ENCODE measurements at places on chromosomes 16 and 17.
A peak's percentile ranks its signal among the peaks of the same experiment; 100 is the strongest.

DNA sequence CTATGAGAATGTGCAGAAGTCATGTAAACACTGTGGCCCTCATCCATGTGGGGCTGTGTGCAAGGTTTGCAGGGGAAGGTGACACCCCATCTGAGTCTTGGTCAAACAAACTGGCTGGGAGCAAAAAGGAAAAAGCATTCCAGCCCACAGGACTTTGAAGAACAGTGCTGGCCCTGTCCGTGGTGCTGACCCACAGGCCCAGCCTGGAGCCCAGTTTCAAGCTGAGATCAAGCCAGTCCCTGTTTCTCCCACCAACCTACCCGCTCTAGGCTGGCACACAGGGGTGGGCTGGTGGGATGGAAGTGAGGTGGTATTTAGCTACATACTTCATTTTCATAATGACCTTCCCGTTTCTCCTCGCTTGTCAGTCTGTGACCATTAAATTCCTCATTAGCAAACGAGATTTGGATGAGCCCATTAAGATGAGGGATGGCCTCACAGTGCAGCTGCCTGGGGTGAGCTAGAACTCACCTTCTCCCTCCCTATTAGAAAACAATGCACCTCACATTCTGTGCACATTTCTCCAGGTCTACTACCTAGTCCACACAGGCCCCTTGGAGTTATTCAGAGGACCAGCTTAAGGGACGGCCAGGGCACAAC lies 12.6 kb upstream of the RPL38 start:
- peak; percentile 58 for DNase-seq

DNA sequence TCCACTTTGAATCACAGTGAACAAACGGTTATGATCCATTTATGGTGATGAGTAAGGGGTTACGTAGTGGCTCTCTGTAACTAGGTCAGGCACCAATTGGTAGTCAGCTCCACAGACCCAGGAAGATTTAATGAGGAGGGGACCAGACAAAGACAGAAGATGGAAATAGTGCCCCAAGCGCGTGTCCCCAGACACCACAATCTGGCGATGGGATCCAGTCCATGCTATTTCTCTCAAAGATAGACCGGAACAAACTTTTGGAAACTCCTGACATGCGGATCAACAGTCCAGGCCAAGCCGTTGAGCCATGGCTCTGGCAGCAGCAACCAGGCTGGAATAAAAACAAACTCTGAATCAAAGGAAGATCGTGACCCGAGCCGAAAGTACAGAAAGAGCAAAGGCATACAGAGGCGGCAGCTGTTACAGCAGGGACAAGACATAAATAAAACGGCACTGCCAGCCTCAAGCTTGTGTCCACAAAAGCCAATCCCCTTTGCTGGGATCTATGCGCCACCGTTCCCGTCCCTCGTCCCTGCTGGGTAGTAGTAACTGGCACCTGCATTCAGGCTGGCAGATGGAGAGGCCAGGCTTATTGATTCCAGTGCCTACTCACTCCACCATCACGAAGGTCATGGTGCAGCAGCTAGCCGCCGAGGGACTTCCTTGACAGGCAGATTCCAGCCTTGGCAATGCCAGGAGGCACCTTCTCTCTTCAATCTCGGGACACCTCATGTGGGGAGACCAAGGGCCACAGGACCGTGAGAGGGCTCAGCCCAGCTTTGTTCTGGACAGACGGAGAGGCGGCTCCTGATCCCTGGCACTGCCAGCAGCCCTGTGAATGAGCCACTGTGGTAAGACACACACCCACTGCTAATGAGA lies 50.2 kb downstream of the CDH11 start:
- no peak for DNase-seq

- peak; percentile 92 for DNase-seq
Observed at GRCh38 chr16:14015948-14016347, 55.2 kb upstream of the MRTFB start.

- no peak for DNase-seq
Observed at GRCh38 chr16:75535211-75535843, 581 bp downstream of the CHST5 start.

GRCh38 chr16:85601272-85601639 lies 11.9 kb upstream of the GSE1 start:
- DNase-seq = no peak

GRCh38 chr17:19987897-19988296 lies 10.3 kb upstream of the AKAP10 start:
- peak; percentile 28 for DNase-seq

Data from suppressor macrophage treated with lipopolysaccharide for 1 hour (primary cell).